ENCODE measurements at places on chromosomes 5 and 9.

DNA sequence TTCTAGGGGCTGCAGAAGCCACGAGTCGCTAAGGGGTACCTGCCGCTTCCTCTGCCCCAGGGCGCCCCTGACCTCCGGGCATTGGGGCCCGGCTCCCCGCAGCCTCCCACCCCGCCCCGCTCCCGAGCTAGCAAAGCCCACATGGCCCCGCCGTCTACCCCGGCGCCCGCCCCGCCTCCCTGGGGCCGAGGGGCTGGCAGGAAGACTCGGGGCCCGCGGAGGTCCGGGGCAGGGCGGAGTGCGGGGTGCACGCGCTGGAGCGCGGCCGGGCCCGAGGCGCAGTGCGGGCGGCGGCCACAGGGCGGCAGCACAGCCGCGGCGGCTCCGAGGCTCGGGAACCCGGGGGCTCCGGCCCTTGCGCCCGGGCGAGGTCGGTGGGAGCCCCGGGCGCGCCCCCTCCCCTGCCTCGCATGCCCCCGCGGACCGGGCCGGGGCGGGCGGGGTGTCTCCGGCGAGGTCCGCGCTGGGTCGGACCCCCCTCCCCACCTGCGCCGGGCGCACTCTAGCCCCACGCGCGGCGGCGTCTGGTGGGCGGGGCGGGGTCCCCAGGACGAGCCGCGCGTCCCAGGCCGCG lies 6.7 kb downstream of the NRARP start:
- DNase-seq, result no peak

GRCh38 chr5:83294246-83294645 lies 177.3 kb upstream of the VCAN start:
- DNase-seq, result no peak

DNA sequence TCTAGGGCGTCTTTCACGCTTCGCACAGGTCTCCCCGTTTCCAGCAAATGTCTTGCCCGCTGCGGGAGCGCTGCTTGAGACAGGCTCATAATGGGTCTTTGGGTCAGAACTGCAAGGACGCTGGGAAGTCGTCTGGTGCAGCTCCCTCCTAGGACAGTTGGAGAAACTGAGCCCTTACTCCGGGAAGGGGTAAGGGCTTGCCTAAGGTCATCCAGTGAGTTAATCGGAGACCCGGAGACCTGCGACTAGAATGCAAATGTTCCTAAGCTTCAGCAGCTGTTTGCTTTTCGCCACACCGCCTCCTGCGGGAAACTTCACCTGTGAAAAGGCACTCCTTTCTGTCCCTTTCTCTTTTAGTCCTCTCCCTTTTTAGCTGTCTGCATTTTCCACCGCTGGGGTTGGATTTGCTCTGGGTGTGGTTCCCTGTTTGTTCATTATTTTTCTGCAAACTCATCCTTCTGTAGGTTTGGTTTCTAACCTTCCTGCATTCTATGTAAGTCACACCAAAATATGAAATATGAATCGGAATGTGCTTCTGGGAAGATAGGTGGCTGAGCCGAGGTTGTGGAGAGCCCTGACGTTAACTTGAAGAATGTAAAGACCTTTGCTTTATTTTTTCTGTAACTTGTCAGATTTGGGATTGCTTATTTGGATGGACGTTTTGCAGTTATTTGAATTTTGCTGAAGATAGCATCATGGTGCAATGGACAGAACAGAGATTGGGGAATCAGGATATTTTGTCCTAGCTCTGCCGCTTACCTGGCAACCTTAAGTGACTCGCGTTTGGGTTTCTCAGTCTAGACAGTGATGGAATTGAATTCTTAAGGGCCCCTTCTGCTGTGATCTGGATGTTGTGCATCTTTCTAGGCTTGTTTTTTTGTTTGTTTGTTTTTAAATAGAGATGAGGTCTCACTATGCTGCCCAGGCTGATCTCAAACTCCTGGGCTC lies 909 bp downstream of the SLC36A1 start:
- DNase-seq, result no peak

DNA sequence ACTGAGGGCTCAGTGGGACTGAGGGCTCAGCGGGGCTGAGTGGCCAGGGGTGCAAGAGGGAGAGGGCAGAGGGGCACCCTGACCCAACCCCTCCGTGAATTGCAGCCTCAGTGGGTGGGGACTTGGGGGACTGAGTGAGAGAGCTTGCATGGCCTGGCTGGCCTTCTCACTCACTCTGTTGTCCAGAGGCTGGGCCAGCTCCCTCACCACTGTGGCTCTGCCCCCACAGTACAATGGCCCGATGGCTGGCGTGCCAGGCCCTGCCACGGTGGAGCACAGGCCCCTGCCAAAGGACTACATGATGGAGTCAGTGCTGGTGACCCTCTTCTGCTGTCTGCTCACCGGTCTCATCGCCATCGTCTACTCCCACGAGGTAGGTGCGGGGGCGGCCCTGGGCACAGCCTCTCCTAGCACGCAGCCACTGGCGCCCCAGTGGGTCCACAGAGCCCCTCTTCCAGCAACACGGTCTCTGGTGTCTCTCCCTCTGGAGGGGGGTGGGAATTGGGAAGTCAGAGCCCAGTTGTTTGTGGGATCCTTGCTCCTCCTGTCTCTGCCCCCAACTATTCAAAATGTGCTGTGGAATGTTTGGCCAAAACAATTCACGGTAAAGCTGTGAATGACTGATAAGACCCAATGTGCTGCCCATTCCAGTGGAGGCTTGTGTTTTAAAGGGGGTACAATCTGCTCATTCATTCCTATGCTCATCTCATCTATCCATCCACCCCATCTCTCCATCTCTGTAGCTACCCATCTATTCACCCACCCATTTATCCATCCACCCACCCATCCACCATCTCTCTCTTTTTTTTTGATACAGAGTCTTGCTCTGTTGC lies 10.7 kb downstream of the PRRT1B start:
- no peak for DNase-seq

- no peak for DNase-seq
Observed at GRCh38 chr5:59537961-59538749, 355.4 kb downstream of the PDE4D start.

- DNase-seq, result no peak
Observed at GRCh38 chr5:150550286-150550685, 42.4 kb downstream of the NDST1 start.

All from activated T-helper 1 cell treated with anti-CD3 and anti-CD28 coated beads, Interleukin-2, amount 50 U/mL, for 16 hours (primary cell).